ENCODE measurements at places on chromosomes 13 and 19.

DNA sequence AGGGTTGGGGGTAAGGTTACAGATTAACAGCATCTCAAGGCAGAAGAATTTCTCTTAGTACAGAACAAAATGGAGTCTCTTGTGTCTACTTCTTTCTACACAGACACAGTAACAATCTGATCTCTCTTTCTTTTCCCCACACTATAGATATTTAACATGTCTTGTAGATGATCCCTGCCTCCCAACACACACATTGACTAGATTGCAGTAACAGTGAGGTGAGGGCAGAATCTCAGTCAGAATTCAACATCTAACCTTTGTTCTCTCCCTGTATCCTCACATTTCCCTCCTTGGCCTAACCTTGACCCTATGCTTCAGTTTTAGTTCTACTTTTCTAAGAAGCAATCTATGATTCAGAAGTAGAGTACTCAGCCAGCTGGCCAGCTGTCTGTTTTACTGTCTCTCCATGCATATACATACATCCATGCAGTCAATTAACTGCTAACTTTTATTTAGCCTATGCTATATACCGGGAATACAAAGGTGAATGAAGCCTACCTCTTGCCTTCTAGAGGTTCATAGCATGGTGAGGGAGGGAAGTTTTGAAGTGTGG, 18.1 kb downstream of the DNAJC15 start:
- no peak for DNase-seq

DNA sequence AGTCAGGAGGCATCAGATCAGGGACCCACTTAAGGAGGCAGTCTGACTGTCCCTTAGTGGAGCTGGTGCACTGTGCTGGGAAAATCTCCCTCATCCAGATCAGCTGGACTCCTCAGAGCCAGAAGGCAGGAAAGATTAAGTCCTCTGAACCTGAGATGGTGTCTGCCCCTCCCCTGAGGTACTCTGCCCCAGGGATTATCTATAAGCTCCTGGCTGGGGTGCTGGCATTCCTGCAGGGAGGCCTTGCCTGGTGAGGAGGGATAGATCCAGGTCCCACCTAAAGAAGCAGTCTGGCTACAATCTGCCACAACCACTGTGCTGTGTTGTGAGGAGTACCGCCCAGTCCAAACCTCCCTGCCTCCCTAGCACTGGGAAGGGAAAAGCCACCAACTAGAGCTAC, 81.2 kb downstream of the NHLRC3 start:
- no peak for DNase-seq

DNA sequence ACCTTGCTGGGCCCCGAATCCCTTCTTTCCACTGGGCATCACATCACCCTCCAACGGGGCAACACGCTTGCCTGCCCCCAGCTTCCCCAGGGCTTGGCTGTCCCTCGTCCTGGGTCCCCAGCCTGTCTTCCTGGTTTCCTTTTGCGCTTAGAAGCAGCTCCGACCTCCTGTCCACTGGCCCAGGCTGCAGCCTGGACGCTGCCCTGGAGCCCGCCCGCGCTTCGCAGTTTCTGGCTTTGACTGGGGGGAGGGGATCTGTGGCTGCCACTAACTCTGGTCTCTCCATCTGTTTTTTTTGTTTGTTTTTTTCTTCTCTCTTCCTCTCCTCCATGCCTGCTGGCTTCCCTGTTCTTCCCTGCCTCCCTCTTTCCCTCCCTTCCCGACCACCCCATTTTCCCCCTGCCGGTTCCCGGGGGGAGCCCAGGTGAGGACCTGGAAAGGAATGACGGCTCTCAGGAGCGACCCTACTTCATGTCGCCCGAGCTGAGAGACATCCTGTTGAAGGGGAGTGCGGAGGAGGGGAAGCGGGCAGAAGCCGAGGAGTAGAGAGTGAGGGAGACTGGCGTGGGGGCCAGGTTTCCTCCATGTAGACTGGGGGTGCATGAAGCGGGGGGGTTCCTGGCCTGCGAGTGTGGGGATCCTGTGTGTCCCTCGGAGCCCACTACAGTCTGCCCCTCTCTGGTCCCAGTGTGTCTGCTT, 11.5 kb upstream of the ILF3 start:
- no peak for DNase-seq

DNA sequence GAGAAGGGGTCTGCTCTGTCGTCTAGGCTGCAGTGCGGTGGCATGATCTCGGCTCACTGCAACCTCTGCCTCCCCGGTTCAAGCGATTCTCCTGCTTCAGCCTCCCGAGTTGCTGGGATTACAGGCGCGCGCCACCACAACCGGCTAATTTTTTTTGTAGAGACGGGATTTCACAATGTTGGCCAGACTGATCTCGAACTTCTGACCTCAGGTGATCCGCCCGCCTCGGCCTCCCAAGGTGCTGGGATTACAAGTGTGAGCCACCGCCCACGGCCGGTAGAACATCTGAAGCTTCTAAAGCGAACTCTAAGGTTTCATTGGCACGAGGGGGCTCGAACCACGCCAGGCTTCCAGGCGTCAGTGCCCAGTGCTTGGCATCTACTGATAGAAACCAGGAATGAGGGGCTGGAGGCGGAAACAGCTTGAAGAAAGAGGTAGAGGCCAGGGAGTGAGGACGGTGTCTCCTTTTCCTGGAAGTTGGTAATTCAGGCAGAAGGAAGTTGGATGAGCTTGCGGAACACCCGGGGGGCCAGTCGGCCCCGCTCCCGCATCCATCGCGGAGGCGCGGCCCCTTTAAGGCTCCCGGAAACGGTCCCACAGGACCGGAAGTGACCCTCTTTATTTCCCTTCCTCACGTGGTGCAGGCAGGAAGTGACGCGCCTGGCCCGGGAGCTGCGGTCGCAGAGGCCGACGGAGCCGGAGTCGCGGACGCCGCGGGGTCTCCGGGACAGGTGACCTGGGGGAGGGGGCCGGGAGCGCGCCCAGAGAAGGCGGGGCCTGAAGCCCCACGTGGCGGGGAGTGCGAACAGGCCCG, at the start of gene CCDC9:
Gene CCDC9, plus strand, starts transcription at position 647 of the 814 bp plus-strand sequence. CDS start 1,876 bp downstream, outside the sequence.
- peak; percentile 96 for DNase-seq

- no peak for DNase-seq
Measured at GRCh38 chr13:29453617-29454011, 141.9 kb downstream of the SLC7A1 start.

DNA sequence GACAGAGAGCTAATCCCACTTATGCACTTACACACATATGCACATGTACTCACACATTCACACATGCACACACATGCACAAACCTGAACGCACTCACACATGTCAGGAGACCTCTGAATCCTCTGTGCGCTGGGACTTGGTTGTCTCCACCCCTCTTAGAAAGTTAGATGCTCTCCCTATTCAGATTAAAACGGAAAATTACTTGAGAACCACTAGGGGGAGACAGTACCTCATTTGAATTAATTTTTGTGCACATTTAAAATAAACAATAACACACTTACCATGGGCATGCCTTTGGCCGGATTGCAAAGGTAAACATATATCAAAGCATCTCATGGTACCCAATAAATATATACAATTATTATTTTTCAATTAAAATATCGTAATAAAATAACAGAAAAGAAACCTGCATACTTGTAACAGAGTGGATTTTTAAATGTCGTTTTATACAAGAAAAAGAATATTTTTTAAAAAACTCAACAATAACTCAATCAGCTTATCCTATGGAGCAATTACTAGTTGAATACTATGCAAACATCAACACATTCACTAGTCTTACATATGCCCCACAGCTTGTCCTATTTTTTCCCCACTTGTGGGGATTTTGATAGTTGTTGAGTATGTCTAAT, 9.5 kb upstream of the LILRB4 start:
- DNase-seq = peak; percentile 36

- DNase-seq = peak; percentile 75
Measured at GRCh38 chr19:10580979-10581631, 6.0 kb downstream of the AP1M2 start.

- no peak for DNase-seq
Measured at GRCh38 chr19:42471554-42472249, 29.0 kb upstream of the CXCL17 start.

- no peak for DNase-seq
Measured at GRCh38 chr19:40755248-40755624, 4.2 kb downstream of the SNRPA start.

- DNase-seq = no peak
Measured at GRCh38 chr19:58531034-58531840, 11.6 kb upstream of the ZBTB45 start.

- DNase-seq = no peak
Measured at GRCh38 chr13:60869941-60870613, 473.1 kb downstream of the TDRD3 start.

GRCh38 chr13:39363382-39363772, 239.6 kb downstream of the LHFPL6 start:
- no peak for DNase-seq

DNA sequence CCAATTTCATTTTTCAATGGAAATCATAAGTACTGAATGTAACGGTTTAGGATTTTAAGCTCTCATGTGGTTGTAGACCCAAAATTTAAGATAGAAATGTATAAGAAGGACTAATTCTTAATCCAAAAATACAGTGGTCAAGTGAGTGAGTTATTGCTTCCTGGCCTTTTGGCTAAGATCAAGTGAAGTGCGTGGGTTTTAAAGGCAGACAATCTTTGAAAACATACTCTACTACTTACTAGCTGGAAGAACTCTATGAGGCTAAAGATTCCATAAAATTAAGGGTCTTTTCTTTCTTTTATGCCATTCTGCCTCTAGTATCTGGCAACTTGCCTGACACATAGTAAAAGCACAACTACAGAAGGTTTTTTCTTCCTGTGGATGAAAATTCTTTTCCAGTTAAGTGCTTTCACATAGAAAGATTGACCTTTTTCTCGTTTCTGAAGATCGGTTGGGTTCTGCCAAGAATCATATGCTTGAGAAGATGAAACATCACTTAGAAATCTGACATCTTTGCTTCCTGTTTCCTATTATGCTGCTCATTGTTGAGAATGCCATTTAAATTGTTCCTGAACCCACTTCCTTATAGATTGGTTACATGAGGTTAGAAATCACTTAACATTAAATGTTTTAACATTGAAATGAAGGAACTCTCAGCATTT, 26.4 kb upstream of the SCEL start:
- no peak for DNase-seq

- DNase-seq = no peak
Measured at GRCh38 chr19:42121036-42121621, 11.1 kb downstream of the POU2F2 start.

- DNase-seq = no peak
Measured at GRCh38 chr19:16244091-16244490, 46.4 kb downstream of the AP1M1 start.

DNA sequence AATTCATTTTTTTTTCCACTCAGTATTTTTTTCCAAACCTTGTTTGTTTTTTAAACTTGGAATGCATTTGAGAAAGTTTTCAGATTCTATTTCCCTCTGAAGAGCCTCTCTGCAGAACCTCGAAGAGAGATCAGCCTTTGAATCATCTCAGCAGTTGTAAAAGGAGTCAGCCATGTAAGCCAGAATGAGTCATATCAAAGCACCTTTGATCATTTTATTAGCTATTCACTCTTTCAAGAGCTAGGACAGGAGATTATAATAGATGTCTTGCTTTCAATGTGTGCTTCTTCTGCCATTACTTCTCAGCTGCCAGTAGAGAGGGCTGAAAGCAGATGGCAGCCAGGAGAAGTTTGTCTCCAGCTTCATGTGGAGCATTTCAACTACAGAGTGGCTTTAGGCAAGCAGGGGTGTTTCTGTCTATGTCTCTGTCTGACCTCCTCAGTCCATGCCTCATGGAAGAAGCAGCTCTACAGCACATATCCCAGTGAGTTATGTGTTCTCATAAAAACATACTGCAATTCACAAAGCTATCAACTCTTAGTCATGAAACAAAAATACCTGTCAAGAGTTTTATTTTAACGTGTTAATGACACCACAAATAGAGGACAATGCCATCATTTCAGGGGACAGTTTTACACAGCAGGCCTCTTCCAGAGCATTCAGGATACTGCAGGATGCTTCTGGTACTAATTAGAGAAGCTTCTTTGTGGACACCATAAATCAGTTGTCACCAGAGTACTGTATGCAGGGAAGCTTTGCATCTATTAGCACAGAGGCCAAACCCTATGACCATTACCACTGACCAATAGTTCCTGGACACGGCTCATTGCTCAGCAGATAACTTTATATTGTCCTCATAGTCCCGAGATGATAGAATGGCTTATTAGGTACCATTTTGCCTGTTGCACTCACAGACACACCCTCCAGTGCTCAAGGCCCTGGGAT, 94.3 kb downstream of the NHLRC3 start:
- no peak for DNase-seq

Measured in HuH-7.5 (cell line).